ENCODE measurements at places on chromosomes 12 and 14. TPM values are rescaled to one million over a fixed set of nuclear protein-coding genes. Genes with fewer than 3 reads are reported as not detected.

Gene HOXC4
- not detected for total RNA-seq

- DNase-seq = no peak
Observed at GRCh38 chr14:69711065-69711464, 55.9 kb upstream of the SRSF5 start.

Gene LRCOL1
- 0.51 TPM for total RNA-seq

GRCh38 chr12:121748571-121749265, 36.2 kb downstream of the TMEM120B start:
- peak; percentile 84 for DNase-seq

Gene OTX2
- total RNA-seq = not detected

Gene TCP11L2
- total RNA-seq = 21.9 TPM

Gene GLT1D1
- total RNA-seq = not detected

GRCh38 chr14:68849416-68849815, 56.5 kb upstream of the ZFP36L1 start:
- no peak for DNase-seq

- peak; percentile 55 for DNase-seq
Observed at GRCh38 chr12:14313379-14314138, 51.9 kb upstream of the ATF7IP start.

Measured in HFFc6 (cell line).